ENCODE measurements at places on chromosomes 5 and 9.

- no peak for DNase-seq
Measured at GRCh38 chr5:158511454-158511853, 588.3 kb downstream of the EBF1 start.

GRCh38 chr9:100427366-100428263, 672 bp downstream of the MSANTD3 start:
- DNase-seq: peak; percentile 91

DNA sequence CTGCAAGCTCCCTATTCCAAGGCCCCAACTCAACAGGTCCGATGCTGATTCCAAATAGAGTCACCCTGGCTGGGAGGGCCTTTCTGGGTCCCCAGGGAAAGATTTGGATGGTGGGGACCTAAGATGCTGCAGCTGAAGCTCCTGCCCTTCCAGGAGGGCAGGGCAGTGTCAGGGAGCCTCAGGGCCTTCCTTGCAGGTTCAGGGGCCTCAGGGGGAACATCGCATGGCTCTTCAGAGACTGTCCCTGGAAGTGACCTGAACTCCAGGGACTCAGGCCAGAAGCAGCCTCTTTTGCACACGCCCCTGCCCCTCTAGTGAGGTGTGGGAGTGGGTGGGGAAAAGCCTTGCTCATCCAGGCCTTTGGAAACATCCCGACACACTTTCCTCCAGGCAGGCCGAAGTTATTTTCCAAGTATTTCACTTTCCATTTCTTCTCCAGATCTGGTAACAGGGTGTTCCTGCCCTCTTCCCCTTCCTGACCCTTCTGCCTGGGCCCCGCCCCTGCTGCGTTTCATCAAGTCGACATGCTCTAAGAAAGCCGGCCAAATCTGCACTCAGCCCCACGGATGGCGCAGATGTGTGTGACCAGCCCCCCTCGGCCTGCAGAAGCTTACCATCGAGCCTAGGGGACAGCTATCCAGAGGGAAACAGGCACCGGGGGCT, 159.5 kb downstream of the FGF18 start:
- DNase-seq: no peak

GRCh38 chr9:12794101-12794799, 19.4 kb downstream of the LURAP1L start:
- DNase-seq: no peak

DNA sequence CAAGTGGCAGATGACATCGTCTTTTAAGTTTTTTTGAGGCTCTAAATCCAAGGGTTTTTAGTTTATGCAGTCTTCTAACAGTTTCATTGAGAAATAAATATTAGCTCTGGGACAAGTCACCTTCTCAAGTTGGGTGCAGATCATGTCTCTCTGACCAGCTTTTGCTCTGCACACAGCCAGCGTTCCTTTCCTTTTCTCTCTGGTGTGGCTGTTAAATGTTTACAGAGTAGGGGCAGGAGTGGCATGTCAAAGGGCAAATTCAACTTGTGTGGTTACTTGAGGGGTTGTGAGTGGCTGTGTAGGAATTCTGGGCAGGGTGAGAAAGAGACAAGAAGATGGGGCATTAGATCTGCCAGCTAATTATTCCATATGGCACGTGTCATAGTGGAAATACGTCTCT, 187.5 kb upstream of the HMHB1 start:
- no peak for DNase-seq

GRCh38 chr5:121962347-121962670, 534 bp downstream of the SRFBP1 start:
- no peak for DNase-seq

All from G401 (cell line).